ENCODE measurements at places on chromosomes 3 and 15.

GRCh38 chr15:85490856-85491255 lies 110.5 kb downstream of the AKAP13 start:
- DNase-seq, result no peak

DNA sequence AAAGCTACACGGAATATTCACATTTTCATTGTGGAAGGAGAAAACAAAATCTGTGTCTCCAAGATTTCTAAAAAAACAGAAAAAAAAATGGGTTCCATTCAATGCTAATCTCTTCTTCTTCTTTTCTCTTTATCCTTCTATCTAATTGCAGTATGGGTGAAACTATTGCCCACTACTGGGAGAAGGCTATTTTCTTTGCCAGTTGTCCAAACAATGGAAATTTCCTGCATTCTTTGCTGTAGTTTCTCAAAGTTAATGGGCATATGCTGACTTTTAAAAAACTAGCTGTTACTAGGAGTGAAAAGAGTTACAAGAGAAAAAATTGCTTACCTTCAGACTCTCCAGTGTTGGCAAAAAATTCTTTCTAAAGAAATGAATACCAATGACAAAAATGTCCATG lies 179.3 kb upstream of the ANKRD28 start:
- DNase-seq, result no peak

- DNase-seq, result no peak
Measured at GRCh38 chr3:60294181-60294580, 957.1 kb downstream of the FHIT start.

DNA sequence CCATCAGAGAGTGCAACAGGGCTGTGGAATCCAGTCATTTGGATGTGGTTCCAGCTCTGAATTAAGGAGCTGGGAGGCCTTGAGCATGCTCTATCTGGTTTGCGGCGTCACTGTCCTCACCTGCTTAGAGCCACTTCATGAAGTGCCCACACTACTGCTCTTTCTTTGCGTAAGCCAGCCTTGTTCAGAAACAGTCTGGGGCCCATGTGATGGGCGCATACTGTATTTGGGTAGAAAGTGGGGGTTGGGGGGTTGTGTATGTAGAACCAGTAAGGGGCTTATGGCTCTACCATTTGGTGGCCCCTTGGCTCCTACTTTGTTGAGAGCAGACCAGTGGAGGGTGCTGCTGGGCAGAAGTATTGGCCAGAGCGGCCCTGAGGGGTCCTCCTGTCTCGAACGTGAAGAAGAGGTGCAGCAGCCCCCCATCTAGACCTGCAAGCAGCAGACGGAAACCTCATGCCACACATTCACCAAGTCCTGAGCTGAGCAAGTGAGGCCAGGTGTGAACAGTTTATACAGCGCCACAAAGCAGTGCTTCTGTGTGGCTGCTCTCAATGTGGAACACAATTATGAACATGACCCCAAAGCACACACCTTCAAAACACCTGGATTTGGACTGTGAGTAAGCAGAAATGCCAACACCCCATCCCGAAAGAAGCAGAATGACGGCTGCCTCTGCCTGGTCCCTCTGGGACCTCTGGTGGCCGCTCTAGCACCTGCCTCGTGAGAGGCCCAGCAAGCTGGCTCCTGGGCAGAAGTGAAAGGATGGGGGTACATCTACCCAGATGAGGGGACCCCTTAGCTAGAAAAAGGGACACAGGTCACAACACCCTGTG lies 26.6 kb downstream of the SRPRB start:
- DNase-seq, result no peak

- DNase-seq, result no peak
Measured at GRCh38 chr3:191269289-191270085, 59.7 kb upstream of the CCDC50 start.

- DNase-seq, result no peak
Measured at GRCh38 chr15:70269991-70270751, 172.5 kb upstream of the TLE3 start.

- DNase-seq, result no peak
Measured at GRCh38 chr15:99618941-99619411, 53.2 kb downstream of the MEF2A start.
